AG04450 (cell line): ENCODE measurements at places on chromosomes 7 and 10. TPM values are rescaled to one million over a fixed set of nuclear protein-coding genes. Genes with fewer than 3 reads are reported as not detected.

WBP1L gene
- 27.6 and 28.1 TPM in 2 replicates for polyA plus RNA-seq

RPA3 gene
- 18.6 and 22.9 TPM in 2 replicates for polyA plus RNA-seq

HOGA1 gene
- polyA plus RNA-seq, result 0.41 and 0.53 TPM in 2 replicates

SCIN gene
- polyA plus RNA-seq, result not detected in 2 replicates

CPA5 gene
- 0.14 and 0.16 TPM in 2 replicates for polyA plus RNA-seq

AGAP5 gene
- 2.9 and 3.3 TPM in 2 replicates for polyA plus RNA-seq

CFAP69 gene
- polyA plus RNA-seq, result 2.0 and 2.4 TPM in 2 replicates

TRIM24 gene
- 7.1 and 9.3 TPM in 2 replicates for polyA plus RNA-seq

MIOS gene
- 19.0 and 26.6 TPM in 2 replicates for polyA plus RNA-seq

SAP25 gene
- polyA plus RNA-seq, result not detected in 2 replicates

CARD11 gene
- polyA plus RNA-seq, result 1.2 TPM in 2 replicates

SLC26A3 gene
- polyA plus RNA-seq, result not detected in 2 replicates

CCDC136 gene
- 17.8 and 19.7 TPM in 2 replicates for polyA plus RNA-seq

TMEM184A gene
- polyA plus RNA-seq, result 0.36 and 0.56 TPM in 2 replicates

SPDYE16 gene
- polyA plus RNA-seq, result not detected in 2 replicates

CCDC146 gene
- 8.8 and 9.0 TPM in 2 replicates for polyA plus RNA-seq

NT5C3A gene
- 13.0 and 20.3 TPM in 2 replicates for polyA plus RNA-seq
